Activated T-helper 1 cell treated with anti-CD3 and anti-CD28 coated beads, Interleukin-2, amount 50 U/mL, for 16 hours (primary cell): ENCODE measurements at places on chromosomes 3 and 15.

DNA sequence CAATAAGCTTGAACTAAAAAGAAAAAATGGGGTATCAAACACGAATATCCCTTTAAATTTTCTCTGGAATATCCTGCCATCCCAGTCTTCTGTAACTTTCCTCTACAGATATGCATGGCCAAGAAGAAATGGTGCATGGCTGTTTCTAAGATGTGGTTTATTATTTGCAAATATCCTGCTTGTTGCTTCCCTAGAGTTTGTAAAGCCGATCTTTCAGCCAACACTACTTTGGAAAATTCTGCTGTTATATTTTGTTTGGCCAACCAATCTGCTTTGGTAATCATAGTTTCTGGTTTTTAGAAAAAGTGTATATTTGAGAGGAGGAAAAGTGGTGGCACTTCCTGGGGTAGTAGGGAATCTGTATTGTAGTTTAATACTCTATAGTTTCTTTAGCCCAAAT lies 13.9 kb downstream of the PHLDB2 start:
- no peak for DNase-seq

DNA sequence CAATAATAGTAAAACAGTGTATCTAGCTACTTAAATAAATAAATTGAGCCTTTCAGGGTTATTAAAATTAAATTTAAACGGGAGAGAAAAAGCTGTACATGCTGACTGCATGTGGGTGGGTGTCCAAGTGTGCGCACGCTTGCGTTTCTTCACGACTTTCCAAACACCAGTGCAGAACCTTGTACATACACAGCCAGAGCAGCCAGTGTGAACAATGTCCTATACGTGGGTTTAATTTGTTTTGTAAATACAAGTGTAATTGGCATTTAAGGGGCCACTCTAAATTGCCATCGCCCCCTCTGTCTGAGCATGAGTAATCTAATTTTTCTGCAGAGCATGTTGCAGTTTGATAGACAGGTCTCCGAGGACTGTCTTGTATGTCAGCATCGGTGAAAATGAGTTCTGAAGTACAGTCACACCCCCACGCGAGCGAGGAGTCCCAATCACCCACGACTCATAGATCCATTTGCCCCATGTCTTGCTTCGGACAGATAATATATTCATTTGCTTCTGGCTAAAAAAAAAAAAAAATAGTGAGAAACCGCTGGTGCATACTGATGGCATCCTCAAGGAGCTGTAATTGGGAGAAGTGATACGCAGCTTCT lies 121.8 kb upstream of the ARRDC4 start:
- no peak for DNase-seq

DNA sequence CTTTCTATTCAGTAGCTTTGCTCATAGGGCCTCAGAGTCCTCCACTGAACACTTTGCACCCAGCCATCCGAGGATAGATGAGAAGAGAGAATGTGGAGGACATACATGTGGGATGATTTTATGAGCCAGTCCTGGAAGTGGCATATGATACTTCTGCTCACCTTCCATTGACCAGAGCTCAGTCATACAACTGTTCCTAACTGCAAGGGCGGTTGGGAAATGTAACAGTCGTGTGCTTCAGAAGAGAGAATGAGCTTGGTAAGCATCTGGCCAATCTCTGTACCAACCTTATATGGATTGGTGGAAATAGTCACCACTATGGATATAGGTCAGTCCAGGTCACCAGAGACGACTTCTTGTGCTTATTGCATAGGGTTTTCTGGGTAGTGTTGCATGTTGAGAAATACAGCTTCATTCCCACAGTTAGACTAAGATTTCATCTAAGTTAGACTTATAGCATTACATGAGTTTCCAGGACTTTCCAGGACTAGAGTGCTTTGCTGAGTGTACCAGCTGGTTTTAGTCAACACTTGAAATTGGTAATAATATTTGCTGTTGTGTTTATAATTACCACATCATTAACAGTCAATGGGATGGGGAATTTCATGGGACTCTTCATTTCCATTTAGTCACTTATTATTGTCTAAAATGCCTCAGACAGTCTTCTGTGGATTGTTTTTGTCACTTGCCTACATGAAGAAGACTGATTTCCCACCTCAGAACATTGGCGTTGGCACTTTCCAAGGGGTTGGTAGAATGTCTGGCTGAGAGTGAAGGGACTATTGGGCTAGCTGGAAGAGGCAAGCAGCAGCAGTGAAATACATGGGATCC lies 214.5 kb upstream of the ROPN1 start:
- no peak for DNase-seq

DNA sequence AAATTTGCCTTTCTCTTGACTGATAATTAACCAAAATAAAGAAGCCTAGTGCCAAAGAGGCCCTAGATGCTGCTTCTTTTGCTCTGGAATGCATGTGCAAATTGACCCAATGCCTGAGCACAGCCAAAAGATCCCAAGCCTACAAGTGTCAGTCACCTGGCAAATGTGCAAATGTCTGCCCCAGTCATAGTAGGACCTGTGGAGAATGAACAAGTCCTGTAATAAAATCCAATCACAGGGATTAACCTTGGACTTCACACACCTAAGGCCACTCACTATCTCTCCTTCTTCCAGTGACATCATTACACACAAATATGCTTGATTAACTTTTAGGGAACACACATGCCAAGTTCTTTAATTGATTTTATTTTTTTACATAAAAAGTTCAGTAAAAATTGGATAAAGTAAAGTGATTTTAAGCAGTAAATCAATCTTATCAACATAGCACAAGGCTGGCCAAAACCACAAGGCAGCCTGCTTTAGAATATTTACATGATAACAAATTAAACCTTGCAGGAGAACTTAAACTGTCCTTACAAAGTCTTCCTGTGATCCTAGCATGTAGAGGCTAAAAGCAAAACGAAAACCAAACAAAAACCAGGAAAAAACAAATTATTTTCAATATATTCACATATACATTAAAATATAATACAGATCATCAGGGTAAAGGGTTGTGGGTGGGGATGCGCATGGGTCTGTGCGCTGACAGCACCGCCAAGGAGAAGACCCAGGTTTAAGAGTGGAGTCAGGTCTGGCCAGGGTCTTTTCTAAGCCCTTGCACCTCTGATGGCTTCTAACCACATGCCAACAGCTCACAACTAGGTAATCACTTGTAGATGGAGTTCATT lies 36.8 kb downstream of the NBEAL2 start:
- DNase-seq, result no peak

- DNase-seq, result no peak
These were observed 262.2 kb downstream of the MEX3B start for GRCh38 chr15:81783586-81783985.
